ENCODE measurements at places on chromosomes 16 and 17.

DNA sequence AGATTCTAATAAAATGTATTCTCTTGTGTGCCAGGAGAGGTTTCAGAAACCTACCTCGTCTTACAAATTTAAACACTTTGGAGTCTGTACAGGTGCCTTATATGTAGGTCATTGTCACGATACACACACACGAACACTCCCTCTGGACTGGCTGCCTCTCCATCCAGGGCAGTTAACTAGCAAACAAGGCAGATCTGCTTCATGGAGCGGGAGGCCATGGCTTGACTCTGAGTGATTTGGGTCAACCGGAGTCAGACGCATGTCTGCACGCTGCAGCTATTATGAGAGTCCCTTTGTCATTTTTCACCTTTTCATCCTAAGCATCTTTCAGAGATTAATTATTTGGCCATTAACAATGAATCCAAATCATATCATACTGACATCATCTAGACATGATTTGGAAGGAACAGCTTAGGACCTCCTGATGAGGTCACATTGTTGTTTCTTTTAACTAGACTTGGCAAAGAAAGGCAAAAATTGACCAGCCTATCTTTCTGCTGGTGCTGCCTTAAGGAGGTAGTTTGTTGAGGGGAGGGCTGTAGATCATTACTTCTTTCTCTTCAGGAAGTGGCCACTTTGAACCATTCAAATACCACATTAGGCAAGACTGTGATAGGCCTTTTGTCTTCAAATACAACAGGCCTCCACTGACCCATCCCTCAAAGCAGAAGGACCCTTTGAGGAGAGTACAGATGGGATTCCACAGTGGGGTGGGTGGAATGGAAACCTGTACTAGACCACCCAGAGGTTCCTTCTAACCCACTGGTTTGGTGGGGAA, 58.9 kb downstream of the HLF start:
- no peak for DNase-seq

GRCh38 chr16:3797904-3798811, 80.8 kb upstream of the TRAP1 start:
- DNase-seq = no peak

DNA sequence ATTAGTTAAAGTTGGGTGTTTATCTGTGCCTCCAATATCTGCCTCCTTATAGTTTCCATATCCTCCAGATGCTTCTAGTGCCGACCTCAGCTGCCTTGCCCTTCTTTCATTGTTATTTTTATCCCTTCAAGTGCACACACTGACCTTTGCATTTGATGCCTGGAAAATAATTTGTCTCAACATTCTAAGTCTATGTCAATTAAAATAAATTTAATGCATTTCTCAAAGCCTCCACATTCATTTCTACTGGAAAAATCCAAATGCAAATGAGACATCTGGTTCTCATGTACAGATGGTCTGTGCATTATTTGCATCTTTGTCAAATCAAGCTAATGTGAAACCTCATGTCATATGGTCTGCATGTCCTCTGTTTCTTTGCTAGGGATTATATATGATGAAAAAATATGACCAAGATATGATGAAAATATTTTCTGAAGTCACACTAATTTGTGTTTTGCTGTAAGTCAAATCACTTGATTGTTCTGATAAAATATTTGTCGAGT, 61.4 kb downstream of the TMEM100 start:
- no peak for DNase-seq

DNA sequence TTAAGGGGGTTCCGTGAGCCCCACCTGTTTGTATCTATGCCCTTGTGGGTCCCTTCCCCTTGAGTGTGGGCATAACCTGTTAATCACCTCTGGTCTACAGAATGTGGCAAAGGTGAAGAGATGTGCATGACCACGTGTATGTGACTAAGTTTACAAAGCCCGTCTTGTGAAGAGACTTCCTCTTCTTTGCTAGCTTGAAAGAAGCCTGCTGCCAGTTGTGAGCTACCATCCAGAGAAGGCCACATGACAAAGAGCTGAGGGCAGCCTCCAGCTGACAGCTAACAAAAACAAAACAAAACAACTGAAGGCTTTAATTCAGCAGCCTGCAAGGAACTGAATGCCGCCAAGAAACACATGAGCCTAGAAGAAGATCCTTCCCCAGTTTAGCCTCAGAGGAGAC, 112.0 kb downstream of the AXIN2 start:
- DNase-seq = no peak

GRCh38 chr16:2195322-2196161, 863 bp downstream of the CASKIN1 start:
- no peak for DNase-seq

DNA sequence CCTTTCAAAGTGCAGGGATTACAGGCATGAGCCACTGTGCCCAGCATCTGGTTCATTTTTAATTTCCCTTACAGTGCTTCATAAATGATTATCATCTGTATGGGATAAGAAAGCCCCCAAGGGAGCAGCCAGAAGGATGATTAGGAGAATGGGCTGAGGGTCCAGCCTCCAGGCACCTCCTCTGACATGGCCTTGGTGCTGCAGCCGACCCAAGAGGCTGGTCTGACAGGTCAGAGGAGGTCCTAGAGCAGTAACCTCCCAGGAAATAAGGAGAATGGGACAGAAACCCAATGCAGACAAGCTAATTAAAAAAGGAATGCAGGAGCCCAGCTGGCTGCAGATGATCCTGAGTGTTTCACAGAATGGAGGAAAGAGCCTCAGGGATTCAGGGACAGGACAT, 29.0 kb downstream of the MRC2 start:
- DNase-seq = no peak

DNA sequence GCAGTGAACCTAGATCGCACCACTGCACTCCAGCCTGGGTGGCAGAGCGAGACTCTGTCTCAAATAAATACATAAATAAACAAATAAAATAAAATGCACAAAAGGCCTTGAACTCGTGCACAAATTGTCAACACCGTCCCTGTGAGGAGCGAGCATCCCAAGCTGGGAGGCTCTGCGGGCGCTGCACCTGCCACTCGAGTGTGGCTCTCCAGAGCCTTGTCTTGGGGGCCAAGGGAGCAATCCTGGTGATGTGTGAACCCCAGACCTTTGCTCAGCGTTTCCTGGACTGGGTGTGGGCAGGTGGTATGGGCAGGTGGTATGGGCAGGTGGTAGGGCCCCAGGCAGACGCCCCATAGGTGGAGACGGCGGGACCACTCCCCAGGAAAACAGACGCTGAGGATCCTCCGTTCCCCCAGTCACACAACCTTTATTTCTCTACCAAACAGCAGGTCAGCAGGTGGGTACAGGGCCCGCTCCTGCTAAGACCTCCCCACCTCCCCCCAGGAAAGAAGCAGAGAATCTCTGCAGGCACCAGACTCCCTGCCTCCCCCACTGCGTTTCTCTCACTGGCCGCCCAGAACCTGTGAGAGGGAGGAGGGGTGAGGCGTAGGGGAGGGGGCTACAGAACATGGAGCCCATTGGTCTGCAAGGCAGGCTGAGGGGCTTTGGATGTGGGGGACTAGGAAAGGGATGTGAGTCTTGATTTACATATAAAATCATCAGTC, 7.4 kb upstream of the P2RX1 start:
- DNase-seq = no peak

GRCh38 chr17:4174556-4174955, 31.6 kb downstream of the CYB5D2 start:
- DNase-seq = no peak

DNA sequence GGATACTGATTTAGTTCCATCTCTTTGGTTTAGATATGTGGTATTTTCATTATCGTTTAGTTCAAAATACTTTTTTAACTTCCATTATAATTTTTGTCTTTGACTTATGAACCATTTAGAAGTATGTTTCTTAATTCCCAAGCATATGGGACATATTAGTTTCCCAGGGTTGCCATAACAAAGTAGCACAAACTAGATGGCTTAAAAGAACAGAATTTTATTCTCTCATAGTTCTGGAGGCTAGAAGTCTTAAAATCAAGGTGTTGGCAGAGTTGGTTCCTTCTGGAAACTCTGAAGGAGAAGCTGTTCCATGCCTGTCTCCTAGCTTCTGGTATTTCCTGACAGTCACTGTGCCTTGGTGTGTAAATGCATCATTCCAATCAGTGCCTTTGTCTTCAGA, 291.5 kb upstream of the AXIN2 start:
- DNase-seq = no peak

DNA sequence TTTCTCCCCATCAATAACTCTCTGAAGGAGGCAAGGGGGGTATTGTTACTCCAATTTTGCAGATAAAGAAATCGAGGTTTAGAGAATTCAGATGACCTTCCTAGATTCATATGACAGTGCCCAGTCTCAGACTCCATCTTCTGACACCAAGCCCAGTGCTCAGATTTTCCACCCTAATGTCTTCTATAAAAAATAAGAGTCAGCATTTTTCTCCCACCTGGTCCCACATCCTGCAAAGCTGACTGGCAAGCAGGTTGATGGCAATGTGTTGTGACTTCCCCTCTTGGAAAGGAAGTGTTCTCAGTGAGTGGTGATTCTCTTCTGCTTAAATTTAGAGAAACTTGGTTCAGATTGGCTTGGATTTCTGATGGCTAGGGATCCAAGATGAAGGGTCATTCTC, 129.4 kb downstream of the SOX9 start:
- DNase-seq = no peak

GRCh38 chr16:82405736-82406135, 221.0 kb upstream of the CDH13 start:
- DNase-seq = no peak

GRCh38 chr17:58694826-58695225, 2.4 kb downstream of the RAD51C start:
- no peak for DNase-seq

DNA sequence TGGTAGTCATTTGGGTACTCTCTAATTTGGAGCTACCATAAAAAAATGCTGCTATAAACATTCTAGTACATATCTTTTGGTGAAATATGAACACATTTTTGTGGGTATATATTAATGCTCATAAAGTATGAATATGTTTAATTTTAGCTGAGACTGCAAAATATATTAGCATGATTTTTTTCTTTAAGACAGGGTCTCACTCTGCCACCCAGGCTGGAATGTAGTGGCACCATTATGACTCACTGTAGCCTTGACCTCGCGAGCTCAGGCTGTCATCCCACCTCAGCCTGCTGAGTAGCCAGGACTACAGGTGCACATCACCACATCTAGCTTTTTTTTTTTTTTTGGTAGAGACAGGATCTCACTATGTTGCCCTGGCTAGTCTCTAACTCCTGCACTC, 371.7 kb downstream of the SOX9 start:
- DNase-seq = no peak

Measured in activated CD4-positive, CD25-positive, alpha-beta regulatory T cell treated with anti-CD3 and anti-CD28 coated beads, Interleukin-2, amount 50 U/mL, for 72 hours (primary cell).